ENCODE measurements at places on chromosomes 11 and 22.

GRCh38 chr11:72263361-72263760 is 19.4 kb upstream of the PHOX2A start:
- DNase-seq, result no peak

GRCh38 chr22:49212466-49212865 is 615.2 kb downstream of the BRD1 start:
- DNase-seq, result no peak

DNA sequence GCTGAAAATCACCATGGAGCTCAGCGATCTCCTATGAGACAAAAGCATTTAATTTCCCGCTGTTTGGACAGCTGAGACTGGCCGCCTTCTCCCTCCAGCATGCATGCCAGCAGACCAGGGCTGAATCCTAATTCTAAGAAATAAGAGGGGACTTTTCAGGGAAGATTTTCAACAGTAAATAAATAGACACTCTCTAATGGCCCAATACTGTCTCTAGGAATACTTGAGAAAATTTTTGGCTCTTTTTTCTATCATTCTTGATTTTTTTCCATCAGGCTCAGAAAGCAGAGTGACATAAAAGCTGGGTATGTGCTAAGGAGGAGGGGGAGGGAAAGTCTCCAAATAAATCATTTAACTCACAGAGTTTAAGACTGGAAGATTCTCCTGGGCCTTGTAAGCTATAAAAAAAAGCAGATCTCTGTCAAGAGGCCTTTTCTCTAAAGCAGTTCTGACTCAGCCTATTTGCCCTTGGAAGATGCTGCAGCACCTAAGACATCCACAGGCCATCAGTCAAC is 17.6 kb upstream of the SPON1 start:
- no peak for DNase-seq

- no peak for DNase-seq
These were observed 27.7 kb downstream of the FAM227A start for GRCh38 chr22:38628444-38628843.

GRCh38 chr11:82507288-82507687 is 226.4 kb downstream of the FAM181B start:
- no peak for DNase-seq

GRCh38 chr22:50019316-50019715 is 6.8 kb upstream of the IL17REL start:
- no peak for DNase-seq

DNA sequence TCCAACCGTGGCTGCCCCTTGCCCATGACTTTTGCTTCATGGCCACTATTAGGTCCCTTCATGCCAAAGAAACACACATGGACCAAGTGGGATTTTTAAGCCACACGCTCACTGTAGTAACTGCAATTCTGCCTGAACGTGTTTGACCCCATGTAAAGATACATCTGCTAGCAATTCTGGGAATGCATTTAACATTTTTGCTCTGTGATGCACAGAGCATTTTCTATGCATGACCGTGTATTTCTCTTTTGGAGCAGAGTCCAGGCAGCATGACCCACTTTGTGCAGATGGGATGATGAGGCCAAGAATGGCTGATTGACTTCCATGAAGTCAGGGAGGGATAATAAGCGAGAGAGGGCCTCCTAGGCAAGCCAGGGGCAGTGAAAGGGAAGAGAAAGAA is 108.5 kb downstream of the TP53I11 start:
- DNase-seq, result no peak

DNA sequence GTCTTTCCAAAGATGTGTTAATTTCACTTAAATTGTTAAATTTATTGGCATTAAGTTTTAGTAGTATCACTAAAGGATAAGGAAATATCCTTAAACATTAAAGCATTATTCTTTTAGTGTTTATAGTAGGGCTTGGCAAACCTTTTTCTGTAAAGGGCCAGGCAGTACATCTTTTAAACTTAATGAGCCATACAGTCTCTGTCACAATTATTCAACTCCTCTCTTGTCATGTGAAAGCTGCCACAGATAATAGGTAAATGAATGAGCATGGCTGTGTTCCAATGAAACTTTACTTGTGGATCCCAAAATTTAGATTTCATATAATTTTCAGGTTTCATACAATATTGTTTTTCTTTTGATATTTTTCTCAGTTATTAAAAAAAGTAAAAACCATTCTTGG is 268.2 kb upstream of the C11orf87 start:
- no peak for DNase-seq

GRCh38 chr11:94066901-94067429 is 45.8 kb downstream of the HEPHL1 start:
- no peak for DNase-seq

DNA sequence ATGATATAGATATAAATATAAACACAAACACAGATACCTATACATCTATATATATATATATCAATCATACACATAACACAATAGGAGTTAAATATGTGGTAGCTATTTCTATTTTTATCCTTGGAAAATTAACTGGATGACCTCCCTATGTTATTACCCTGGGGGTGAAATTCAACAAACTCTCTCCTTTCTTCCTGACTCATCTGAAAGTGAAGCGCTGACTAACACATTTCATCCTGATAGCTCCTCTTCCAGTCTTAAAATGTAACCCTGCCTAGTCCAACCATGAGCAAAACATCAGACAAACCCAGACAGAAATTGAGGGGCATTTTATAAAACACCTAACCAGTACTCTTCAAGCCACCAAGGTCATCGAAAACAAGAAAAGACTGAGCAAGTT is 220.6 kb upstream of the ISX start:
- DNase-seq, result no peak

- DNase-seq, result no peak
These were observed 19.1 kb downstream of the TNRC6B start for GRCh38 chr22:40196628-40197360.

DNA sequence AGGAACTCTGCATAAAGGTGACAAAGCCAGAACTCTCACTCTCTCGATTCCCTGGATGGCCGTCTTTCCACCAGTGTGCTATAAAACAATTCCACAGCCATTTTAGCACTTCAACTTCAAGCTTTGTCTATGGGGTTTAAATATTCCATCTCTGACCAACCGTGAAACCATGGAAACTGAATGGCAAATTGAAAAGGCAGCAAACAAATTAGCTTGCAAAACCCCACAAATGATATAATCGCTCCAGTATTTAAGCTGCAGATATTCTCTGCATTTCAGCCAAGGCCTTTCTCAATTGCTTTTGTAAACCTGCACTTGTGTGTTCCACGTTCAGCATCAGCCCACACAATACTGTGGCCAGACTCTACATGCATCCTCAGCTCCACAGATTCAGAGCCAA is 131.7 kb upstream of the ISX start:
- DNase-seq, result no peak

DNA sequence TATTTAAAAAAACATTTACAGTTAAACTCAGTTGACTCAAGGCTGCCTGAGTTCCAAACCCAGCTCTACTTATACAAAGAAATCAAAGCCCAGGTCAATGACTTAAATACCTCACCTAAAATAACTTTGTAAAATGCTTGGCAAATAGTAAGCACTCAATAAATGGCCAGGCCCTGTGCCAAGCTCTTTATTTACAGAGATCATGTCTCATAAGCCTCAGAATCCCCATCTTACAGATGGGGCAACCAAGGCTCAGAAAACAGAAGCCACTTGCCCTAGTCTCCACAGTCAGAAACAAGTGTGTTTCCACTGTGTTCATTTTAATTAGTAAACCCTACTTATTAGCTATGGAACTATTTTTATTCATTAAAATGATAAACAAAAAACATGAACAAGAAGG is 30.5 kb upstream of the TTC28 start:
- DNase-seq, result no peak

DNA sequence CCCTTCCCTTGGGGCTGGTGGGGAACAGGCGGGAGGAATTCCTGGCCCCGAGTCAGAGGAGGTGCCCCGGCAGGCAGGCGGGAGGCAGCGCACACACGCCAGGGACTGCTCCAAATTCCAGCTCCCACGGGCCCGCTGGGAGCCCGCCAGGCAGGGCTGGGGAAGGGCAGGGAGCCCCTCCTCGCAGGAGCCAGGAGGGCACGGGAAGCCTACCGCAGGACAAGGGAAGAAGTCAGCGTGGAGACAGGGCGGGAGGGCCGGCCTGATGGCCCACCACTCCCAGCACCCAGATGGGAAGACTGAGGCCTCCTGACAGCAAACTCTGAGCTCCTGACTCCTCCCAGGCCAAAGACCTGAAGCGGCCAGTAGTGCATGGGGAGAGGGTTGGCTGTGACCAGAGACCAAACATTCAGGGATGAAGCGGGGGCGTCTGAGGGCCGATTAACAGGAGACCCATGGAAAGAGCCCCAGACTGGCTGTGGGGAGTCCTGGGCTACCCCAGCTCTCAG is 22.4 kb downstream of the RPL3 start:
- no peak for DNase-seq

DNA sequence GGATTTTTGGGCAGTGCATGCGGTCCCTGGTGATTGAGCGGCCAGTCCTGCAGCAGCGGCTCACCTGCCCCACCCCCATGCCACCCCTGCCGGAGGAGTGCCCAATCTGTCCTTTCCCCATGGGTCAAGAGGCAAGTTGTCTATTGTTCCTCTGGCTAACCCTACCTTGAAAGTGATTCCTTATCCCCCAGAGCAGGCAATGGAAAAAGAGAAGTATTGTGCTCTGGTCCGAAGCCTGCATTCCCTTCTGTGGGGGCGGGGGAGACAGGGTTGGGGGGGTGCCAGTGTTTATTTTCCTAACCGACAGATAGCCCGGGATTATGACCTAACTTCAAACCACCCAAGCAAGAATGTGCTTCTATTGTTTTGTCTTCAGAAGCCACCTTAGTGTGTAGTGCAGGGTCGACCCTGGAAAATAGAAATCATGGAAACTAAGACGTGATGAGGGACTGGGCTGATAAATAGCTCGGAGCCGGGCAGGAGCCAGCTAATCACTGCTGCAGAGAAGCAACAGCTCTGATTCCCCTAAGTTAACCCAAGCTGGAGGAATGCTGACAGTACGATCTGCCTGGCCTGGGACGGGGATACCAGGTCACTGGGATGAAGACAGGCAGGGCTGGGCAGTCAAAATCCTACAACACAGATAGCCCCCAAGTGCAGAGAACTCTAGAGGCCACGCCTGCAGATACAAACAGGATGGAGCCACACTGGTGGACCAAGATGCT is 38.7 kb upstream of the ATXN10 start:
- DNase-seq, result no peak

GRCh38 chr22:30423959-30424533 is 1.5 kb upstream of the MTFP1 start:
- peak; percentile 96 for DNase-seq

DNA sequence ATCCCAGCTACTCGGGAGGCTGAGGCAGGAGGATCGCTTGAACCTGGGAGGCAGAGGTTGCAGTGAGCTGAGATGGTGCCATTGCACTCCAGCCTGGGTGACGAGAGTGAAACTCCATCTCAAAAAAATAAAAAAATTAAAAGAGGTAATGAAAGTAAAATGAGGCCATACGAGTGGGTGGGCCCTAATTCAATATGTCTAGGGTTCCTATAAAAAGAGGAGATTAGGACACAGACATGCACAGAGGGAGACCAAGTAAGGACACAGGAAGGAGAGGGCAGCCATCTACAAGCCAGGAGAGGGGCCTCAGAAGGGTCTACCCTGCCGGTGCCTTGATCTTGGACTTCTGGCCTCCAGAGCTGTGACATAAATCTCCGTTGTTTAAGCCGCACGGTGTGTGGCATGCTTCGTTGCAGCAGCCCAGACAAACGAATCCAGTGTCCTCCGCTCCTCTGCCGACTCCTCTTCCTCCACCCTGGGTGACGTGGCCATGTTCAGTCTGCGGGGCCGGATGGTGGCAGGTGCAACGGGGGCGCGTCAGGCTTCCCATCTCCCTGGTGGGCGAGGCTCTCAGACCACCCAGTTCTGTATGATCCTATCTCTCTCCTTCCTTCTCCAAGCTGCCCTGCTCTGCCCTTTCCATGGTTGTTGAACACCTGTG is 51.6 kb upstream of the PARVG start:
- no peak for DNase-seq

- DNase-seq, result no peak
These were observed 1.3 kb downstream of the CSNK1E start for GRCh38 chr22:38315823-38316363.

DNA sequence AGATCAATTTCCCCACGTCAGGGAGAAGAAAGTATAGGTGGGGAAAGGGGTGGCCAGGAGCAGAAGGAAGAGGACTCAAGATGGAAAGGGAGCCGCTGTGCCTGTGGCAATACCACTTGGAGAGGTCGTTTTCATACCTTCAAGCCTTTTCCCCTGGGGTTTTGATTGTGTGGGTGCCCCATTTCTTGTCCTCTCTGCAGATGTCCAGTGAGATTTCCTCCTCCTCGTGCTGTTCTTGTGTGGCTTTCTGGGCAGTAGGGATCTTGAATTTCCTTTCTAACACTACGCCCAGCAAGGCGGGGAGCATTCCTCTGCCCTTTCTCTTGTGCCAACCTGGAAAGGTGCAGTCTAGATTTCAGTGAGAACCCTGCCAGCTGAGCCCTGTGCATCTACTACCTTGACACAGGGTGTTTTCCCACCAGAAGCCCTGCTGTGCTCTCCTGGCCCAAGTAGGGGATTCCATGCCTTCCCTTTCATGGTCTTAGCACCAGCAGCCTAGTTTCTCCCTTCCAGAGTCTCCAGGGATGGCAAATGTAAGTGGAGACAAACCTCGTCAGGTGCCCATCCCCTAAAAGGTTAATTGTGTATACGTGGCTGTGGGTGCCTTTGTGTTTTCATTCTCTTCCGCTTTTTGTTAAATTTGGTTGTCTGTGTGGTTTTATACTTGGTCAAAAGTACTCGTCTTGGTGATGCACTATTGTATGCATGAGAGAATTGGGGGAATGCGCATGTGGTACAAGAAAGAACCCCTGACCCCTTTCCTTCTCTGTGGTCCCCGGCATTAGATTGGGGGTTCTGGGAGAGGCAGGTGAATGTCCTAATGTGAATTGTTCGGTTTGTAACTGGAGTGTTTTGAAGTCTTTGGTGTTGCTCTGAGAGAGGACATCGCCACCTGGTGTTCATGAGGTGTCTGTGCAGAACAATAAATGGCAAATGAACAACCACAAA is 71.4 kb upstream of the MPEG1 start:
- no peak for DNase-seq

DNA sequence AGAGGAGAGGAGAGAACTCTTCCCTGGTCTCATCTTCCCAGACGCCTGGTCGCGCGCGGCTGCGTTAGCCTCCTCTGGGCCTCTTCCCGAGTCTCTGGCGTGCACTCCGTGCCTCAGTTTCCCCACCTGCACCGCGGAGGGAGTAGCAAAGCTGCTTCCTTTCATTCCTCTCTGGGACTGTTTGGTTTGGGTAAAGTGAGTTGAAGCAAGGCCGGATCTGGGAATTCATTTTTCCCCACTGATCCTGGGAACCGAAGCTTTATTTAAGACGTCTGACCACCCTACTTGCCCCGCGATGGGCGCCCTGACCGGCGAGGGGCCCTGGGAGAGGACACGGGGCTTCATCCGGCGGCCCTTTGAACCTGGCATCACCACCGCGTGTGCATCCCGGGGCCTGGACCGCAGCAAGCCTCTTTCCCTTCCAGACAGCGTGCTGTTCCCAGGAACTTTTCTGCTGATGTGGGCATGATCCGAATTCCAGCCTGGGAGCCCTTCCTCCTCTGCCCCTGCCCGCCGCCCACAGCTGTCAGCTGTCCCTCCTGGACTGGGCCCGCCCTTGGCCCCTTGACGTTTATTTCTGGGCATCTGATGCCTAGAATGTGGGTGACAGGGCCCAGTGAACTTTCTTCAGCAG is 758 bp downstream of the LDLRAD3 start:
- DNase-seq, result no peak

GRCh38 chr11:126217491-126217890 is 5.9 kb downstream of the FAM118B start:
- DNase-seq, result no peak

- no peak for DNase-seq
These were observed 74.8 kb downstream of the ARHGAP42 start for GRCh38 chr11:100761841-100762240.

Measured in activated CD8-positive, alpha-beta memory T cell treated with anti-CD3 and anti-CD28 coated beads for 4 hours (primary cell).